ENCODE measurements at places on chromosomes 6 and 20.
A peak's percentile ranks its signal among the peaks of the same experiment; 100 is the strongest.

GRCh38 chr20:53833333-53834061, 236.9 kb downstream of the BCAS1 start:
- DNase-seq, result no peak

DNA sequence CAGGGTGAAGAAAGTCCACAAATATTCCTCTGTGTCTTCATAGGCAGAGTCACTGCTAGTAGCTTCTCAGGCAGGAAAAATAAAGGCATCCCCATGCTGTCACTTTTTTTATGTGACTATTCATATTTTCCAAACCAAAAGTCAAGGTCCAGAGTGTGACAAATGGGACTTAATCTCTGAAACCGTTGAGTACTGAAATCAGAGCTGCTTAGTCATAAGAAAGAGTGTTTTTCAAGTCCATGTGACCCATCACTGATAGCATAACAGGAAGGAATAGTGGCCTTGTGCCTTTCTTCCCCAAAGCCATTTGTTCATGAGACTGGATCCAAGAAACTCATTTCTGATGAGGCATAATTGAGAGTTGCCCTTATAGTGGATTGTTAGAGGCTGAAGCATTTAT, 210.3 kb upstream of the TSHZ2 start:
- no peak for DNase-seq

GRCh38 chr6:146331013-146331412, 212.6 kb upstream of the RAB32 start:
- DNase-seq, result no peak

- no peak for DNase-seq
Measured at GRCh38 chr20:32446301-32447100, 88.4 kb downstream of the ASXL1 start.

DNA sequence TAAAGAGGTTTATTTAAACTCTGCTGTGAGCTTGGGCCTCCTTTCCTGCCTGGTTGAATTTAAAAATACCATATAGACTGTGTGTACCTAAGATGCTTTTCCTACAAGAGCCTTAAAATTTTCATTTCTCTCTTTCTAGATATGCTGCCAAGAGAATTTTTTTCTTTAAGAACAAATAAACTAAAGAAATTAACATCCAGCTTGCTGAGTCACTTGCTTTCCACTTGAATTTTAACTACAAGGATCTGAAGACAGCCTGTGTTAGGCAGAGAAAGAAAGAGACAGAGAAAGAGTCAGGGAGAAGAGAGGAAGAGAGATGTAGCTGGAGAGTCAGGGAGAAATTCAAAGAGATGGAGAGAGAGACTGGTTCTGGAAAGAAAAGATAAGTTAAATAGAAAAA, 18.3 kb upstream of the SNAP25 start:
- DNase-seq, result no peak

DNA sequence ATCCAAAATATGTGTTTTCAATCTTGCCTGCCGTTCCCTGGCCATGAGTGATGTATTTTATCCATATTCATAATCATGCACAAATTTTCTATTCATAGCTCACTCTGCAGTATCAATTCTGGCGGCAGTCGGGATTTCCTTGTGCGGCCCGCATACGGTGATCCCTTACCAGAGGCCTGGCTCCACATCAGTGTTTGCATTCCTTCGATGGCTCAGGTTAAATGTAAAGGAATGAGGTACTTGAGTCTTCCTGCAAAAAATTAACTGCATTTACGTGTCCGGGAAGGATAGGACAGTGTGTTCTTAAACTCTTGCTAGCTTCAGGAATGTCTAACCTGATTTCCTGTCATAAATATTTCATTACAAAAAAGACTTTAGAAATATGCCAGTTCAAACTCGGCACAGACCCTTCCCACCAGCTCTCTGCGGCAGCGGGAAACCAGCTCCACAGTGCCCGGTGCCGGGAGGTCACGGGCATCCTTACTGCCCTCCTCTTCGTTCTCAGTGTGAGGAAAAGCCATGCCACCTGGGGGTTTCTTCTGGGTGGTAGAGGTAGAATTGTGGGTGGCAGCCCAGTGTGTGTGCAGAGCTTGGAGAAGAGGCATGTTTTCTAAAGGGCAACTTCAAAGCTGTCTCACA, 154.5 kb downstream of the MOXD1 start:
- no peak for DNase-seq

DNA sequence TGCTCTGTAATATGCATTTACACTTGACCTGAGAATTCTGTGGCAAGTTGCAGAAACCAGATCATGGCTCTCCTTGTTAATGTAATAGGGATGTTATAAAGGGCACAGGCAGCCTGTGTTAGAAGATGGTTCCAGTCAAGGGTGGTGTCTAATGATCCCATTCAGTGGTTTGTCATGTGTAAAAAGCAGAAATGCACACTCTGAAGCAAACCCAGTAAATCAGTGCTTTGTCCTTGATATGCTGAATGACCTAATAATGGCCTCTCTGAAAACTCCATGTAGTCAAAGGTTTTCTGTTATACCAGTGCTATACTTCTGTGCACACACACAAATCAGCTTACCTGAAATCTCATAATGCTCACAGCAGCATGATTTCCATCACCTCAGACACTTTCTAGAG, 66.2 kb downstream of the SOBP start:
- no peak for DNase-seq

GRCh38 chr20:6122111-6122872, 538 bp downstream of the FERMT1 start:
- no peak for DNase-seq

GRCh38 chr6:136736281-136736960, 55.9 kb downstream of the MAP3K5 start:
- DNase-seq, result no peak

GRCh38 chr6:163804991-163805390, 390.5 kb downstream of the QKI start:
- no peak for DNase-seq

DNA sequence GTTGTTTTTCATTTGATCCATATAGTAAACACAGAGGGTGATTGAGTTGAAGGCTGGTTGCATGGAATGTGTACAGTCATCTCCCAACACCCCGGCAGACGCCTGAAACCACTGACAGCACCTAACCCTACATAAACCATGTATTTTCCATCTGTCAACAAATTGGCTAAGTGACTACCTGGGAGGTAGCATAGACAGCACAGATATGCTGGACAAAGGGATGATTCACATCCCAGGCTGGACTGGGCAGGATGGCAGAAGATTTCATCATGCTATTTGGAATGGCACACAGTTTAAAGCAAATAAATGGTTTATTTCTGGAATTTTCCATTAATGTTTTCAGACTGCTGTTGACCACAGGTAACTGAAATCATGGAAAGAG, 4.4 kb upstream of the VIP start:
- no peak for DNase-seq

DNA sequence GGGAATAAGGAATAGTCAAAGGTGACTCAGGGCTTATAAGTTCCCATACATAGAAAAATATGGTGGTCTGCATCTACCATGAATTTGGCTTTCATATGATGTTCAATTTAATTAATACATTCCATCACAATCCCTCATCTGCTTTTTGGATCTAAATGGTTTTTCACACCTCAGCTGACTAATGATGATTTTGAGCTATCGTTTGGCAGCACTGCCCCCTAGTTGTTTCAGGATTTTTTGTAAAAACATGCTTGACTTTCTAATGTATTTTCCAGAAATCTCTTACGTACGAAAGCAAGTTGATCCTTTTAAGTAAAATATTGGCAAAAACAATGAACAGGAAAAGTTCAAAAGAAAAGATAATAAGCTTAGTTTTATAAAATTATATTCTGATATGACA, 408.6 kb upstream of the ADGRB3 start:
- no peak for DNase-seq

GRCh38 chr6:33705955-33706725, 5.4 kb downstream of the UQCC2 start:
- DNase-seq, result no peak

DNA sequence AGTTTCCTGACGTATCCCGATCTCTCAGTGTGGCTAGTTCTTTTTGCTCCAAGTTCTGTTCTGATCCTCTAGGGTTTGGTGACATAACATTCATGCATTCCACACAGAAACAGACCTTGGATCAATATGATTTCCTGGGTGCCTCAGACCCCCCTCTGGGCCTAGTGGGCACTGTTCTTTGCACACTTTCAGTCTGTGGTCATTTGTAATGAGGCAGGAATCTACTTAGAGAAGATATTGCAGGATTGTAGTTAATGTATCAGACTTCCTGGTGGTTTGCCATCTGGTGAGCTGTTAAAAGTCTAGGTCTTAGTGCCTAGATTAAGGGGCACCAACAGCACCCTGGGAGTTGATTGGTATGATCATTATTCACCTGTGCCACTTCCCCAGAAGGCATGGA, 7.5 kb downstream of the BEND6 start:
- DNase-seq, result no peak

- no peak for DNase-seq
Measured at GRCh38 chr20:63682384-63683139, 13.9 kb upstream of the TNFRSF6B start.

DNA sequence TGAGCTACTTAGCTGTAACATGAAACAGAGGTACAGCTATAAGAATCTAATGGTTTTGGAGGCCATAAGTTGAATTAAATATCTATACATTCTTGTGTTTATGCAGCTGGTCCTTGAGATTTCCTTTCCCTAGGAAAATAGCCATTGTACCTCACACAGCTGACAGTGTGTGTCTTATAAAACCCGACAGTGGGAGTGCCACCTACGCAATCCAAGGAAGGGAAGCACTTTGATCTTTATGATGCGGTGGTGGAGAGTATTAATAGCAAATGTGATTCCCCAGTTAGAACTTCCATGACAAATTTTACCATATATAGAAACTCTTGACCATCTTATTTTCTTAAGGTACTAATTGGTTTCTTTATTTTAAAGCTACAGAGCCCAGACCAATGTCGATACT, 149.5 kb downstream of the TMEM200A start:
- DNase-seq, result no peak

- peak; percentile 35 for DNase-seq
Measured at GRCh38 chr6:80638213-80639055, 532.0 kb downstream of the BCKDHB start.

DNA sequence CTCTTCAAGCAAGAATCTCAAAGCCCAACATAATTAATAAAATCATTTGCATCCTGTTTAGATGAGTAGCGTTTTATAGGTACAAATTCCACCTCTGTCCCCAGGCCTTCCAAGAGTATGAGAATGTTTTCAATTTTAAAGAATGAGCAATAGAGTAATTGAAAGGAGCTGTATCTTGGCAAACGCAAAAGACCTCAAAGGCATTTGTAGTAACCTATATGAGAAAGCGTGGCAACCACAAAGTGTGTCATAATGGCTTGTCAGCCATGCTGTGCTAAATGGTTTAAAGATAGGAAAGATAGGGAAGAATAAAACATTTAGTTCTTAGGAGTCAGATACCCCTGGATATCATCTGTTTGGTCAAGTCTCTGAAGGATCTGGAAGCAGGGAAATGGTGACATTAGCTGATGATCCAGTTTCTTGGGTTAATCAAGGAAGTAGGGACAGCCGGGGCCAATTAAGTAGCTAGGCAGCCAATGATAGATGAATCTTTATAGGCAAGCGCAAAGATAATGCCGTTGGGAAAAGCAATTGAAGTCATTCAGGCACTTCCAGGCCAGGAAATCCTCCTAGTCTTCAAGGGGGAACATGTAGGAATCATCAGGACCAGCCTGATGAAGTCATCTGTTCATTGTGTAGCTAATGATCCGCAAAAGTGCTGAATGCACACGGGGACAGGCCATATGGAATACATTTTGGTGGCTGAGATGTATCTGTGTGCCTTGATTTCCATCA, 71.5 kb upstream of the ISM1 start:
- DNase-seq, result no peak

GRCh38 chr6:132165677-132166076, 214.5 kb upstream of the CCN2 start:
- no peak for DNase-seq

Data from NCI-H1930 (cell line).